ENCODE measurements at places on chromosomes 7 and 10.

DNA sequence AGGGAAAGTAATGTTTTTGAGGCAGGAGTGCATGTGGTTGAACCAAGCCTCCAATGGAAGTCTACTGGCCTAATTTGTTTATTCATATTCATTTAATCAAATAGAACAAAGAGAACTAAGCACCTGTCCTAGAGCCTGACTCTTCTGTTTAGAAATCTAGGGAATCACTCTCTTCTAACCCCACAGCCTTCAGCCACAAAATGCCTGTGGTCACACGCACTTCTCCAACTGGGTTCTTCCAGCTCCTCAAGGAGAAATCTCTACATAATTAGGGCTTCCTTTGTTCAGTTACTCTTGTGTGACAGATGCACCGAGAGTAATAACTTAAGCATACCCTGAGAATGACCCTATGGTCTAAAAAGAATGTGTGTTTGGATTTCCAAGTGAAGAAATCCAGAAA lies 133.7 kb upstream of the NAMPT start:
- no peak for DNase-seq

DNA sequence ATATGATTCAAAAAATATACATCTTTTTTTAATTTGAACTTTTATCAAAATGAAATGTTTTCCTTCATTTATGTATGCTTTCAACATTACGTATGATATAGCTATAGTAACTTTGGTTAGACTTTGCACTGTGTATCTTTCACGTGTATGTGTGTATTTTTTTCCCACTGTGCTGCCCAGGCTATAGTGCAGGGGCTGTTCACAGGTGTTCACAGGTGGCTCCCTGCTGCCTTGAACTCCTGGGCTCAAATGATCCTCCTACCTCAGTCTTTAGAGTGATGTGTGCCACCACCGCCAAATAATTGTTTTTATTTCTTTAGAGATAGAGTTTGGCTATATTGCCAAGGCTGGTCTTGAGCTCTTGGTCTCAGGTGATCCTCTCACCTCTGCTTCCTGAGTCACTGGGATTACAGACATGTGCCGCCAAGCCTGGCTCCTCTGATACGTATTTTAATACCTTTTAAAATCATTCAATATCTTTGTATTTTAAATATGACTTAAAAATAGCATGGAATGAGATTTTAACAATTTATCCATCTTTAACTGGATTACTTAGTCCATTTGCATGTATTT lies 29.0 kb downstream of the FANK1 start:
- peak; percentile 58 for DNase-seq

DNA sequence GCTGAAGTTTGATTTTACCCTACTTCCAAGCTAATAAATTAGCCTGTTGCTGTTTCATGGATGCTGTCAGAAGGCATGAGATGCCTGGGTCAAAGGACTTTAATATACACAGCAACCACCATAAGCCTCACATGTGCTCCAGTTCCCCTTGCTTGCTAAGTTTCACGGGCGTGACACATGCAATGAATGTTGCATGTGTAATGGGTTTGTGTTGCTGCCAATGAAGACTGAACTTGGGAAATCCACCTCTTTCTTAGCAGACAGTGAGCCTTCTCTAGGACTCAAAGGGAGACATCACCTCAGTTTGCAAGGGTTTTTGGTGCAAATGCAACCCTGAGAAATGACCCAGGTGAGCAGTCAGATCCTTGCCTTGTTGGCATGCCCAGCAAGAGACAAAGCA lies 505.5 kb upstream of the PODXL start:
- no peak for DNase-seq

DNA sequence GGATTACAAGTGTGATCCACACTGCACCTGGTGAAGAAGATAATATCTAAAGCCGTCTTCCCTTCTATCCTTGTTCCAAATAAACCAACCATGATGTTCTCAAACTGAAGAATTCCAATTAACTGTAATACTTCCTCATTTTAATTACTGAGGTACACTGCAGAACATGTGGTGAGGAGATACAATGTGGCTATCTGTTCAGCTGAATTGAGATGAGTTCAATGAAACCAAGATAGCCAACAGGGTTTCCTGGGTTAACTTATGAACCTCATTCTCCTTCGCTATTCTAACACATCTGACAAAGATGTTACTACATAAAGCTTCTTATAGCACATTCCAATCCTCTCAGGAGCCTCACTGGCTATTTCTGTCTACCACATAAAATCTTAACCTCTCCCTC lies 75.5 kb downstream of the RAPGEF5 start:
- DNase-seq: no peak

- DNase-seq: no peak
These were observed 140.2 kb upstream of the PPP2R2D start for GRCh38 chr10:131760416-131761166.

GRCh38 chr7:70091362-70091761 lies 493.1 kb downstream of the AUTS2 start:
- no peak for DNase-seq

GRCh38 chr10:62046522-62047227 lies 145.2 kb downstream of the ARID5B start:
- DNase-seq: peak; percentile 90

DNA sequence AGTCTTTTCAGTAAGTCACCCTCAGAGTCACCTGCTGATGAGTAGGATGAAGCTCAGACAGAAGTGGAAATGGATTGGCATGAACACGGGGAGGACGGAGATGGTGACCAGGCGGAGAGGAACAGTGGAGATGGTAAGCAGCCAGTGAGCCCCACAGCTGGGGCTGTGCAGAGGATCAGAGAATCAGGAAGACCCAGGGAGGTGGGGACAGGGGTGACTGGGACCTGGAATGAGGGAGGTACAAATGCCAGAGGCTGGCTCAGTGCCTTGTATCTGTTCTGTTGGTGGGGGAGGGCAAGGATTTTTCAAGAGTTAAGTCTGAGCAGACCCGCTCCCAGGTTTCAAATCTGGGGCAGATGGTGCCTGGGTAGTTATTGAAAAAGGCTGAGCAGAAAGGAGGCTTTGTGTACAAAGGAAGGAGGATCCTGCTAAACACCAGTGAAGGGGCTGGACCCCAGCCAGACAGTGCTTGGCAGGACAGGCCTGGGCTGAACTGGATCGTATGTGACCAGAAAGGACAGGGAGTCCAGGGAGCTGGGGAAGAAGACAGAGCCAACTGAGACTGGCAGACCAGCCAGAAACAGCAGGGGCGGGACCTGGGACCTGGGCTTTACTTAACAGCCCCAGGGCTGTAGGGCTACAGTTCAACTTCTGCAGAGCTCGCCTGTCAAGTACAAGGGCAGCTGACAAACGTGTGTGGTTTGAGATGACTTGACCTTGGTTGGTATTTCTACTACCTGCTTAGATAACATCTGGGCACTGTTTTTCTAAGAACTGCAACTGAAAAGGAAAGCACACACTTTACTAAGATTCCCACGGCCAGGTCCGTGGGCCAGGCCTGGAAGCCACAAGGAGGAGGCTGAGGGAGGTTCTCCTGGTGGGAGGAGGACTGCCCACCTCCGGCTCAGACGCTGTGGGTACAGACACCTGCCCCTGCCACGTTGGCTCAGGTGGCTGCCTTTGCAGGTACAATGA lies 13.2 kb upstream of the FRMPD2 start:
- DNase-seq: no peak

- DNase-seq: no peak
These were observed 290.3 kb upstream of the VWC2 start for GRCh38 chr7:49483142-49483541.

DNA sequence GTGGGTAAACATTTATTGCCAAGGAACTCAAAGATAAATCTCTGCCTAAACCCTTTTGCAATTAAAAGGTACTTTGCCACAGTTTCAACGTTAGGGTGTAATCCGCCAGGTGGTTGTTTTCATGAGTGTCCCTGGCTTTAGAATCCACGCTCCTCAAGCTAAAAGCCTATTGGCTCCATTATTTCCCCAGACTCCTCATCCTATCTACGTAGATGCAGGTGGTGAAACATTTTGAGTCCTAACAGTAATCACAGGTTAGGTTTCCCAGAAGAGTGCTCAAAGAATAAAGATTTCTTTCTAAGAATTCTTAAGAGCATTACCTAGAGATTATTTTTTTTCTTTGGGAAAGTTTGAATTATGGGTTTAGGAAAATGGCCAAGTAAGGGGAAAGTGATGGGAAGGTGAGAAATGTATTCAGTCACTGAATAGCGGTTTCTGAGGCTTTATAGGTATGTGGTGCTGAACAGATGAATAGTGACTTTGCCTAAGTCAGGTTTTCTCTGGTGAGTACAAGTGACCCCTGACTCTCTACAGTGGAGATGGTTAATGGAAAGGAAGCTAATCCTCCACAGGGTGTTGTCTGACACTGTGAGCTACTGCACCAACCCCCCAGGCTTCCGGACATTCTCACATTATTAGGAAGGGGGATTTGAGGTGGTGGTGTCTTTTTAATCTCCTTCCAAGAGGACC lies 60.2 kb downstream of the NRP1 start:
- DNase-seq: no peak

DNA sequence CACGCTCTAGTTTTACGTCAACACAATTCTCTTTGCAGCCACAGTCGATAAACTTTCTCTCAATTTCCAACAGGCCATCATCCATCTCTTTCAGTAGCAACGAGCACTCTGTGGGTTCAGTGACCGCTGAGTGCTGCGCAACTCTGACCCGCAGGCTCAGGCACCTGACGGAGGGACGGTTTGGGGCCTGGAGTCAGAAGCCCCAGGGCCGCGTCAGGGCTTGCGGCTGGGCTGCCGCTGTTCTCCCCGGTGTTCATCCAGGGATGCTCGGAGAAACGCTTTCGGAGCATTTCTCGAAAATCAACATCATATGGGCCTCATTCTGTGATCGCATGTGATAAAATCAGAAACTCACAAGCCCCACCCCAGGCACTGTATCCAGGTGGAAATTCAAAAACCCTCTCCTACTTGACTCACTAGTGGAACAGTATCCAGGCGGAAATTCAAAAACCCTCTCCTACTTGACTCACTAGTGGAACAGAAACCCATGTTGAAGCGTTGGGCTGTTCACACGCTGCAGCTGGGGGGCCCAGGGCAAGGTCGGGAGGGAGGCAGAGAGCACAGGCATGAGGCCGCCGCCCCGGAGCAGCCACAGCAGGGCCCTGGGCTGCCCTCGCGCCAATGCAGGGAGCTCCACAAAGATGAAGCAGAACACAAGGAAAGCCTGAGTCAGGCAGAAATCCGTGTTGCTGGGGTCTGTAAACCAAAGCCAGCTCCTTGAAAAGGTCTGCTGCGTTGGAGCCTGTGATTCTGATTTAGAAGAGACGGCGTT lies 73.3 kb upstream of the NKX6-2 start:
- no peak for DNase-seq

DNA sequence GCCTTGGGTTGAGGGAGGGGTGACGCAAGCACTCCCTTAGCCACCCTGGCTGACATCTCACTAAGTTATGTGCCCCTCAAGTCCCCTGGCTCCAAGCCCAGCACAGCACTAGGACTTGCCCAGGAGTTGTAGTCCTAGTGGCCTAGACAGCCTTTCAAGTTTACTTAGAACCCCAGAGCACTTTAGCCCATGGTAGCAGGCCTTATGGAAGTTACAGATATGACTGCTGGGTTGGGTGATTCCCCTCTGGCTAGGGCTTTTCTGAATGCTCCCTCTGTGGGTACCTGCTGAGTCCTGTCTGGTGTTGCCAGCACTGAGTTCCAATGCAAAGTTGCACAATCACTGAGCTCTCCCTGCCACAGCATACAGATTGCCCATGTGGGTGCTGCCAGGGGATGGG lies 83.2 kb downstream of the AHCYL2 start:
- DNase-seq: no peak

DNA sequence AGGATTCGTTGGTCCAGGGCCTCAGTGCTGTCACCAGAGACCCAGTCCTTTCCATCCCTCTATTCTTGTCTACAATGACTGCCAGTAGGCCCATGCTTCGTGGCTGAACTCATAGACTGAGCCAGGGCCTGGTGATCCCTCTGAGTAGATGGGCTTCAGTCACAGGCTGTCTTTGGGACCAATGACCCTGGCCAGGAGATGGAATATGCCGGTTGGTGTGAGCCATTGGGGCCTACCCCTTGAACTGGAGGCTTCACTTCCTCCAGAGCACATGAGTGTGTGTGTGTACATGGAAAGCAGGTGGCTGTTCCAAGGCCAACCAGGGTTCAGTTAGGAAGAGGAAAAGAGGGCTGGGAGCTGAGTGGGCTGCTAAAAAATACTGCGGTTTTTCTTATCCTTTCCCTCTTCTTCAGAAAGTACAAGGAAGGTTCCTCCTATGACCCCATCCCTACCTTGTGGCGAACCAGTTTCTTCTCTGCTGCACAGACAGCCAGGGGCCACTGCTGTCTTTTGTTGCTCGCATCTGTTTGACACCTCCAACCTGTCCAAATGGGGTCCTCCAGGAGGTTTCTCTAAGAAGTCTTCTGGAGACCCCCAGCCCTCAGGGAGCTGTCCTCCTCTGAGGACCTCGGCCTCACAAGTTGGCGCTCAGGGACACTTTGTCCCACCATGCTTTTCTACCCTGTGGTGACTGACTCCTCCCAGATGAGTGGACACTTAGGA lies 36.6 kb downstream of the ADRA2A start:
- no peak for DNase-seq

- DNase-seq: no peak
These were observed 101.8 kb downstream of the MKI67 start for GRCh38 chr10:128024426-128024825.

DNA sequence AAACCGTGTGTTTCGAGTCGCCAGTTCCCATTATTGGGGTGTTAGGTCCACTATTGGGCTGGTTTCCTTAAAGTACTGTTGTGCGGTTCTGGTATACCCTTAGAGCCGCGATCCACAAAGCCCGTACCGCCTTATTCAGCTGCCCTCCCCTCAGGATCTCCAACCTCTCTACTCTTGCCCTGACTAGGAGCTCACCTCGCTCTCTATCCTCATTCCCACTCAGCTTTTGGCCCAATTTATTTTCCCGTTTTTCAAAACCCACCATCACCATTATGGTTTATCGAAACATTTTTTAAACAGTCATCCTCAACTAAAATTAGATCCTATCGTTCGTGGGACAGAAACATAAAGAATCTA lies 461 bp upstream of the ETV1 start:
- no peak for DNase-seq

DNA sequence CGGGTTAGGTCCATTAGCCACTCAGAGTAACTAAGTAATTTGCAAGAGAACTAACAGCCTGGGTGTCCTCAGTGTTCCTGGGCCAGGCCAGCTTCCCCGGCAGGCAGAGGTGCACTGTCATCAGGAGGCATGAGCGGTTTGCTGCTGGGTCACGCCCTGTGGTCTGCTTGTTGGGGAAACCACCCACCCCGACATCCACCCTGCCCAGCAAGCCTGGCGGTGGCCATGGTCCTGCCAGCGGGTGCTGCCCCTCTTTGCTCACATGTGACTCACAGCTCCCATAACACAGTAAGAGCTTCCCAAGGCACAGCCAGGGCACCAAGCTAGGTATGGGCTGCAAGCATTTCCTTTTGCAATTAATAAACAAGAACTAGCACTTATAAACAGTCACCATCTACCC lies 75.9 kb downstream of the RGS10 start:
- no peak for DNase-seq

GRCh38 chr7:21939136-21939857 lies 6.4 kb downstream of the CDCA7L start:
- DNase-seq: no peak

- no peak for DNase-seq
These were observed 60.8 kb downstream of the CHN2 start for GRCh38 chr7:29255199-29255878.
